Retinal pigment epithelial cell (primary cell): ENCODE measurements at places on chromosomes 3 and 15.
A peak's percentile ranks its signal among the peaks of the same experiment; 100 is the strongest.

- no peak for DNase-seq
Measured at GRCh38 chr3:134666466-134666865, 15.6 kb upstream of the KY start.

- no peak for DNase-seq
Measured at GRCh38 chr3:140903196-140903595, 38.4 kb upstream of the SLC25A36 start.

DNA sequence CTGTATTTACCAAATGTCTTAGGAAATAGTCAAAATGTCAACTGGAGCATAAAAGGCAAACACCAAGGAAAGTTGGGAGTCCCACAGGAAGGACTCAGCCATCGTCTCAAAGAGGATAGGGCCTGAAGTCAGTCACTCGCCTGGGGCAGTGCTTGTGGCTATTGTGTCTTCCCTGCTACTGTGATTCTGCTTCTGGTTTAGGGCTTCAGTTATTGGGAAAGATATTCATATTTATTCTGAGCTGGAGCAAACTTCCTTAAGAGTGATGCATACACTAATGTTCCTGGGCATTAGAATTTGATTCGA lies 118.1 kb downstream of the EDEM1 start:
- DNase-seq: no peak

DNA sequence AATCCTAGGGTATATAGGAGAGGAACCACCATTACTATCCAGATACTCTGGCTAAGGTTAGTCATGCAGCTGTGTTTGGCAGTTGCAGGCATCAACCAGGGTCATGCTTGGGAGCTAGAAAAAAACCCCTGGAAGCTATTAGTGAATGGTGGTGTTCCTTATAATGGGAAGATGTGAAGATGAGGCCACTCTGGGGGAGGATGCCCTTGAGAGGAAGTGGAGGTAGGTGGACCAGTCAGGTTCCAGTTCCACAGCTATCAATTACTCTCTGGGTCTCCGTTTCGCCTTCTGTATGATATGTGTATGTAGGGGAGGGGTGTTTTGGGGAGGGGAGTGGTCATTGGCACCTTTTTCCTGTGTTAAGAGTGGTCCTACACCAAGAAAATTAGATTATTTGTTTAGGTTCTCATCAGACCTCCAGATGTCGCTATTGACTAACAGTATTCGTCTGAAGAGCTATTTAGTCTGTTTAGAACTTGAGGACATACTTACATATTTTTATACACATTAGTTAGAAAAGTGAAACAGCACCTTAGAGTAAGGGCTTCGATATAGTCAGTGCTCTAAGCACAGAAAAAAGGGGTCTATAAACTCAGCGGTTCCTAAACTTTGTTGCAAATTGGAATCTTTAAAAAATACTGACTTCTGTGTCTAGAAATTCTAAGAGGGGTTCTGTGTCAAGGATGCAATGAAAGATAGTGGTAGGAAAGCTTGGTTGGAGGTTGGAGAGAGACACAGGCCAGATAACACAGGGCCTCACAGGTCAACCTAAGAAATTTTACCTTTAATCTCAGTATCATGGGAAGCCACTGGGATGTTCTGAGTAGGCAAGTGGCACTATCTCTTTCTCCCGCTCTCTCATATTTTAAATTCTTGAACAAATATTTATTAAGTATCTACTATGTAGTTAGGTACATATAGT lies 9.1 kb upstream of the HPS3 start:
- peak; percentile 28 for DNase-seq

DNA sequence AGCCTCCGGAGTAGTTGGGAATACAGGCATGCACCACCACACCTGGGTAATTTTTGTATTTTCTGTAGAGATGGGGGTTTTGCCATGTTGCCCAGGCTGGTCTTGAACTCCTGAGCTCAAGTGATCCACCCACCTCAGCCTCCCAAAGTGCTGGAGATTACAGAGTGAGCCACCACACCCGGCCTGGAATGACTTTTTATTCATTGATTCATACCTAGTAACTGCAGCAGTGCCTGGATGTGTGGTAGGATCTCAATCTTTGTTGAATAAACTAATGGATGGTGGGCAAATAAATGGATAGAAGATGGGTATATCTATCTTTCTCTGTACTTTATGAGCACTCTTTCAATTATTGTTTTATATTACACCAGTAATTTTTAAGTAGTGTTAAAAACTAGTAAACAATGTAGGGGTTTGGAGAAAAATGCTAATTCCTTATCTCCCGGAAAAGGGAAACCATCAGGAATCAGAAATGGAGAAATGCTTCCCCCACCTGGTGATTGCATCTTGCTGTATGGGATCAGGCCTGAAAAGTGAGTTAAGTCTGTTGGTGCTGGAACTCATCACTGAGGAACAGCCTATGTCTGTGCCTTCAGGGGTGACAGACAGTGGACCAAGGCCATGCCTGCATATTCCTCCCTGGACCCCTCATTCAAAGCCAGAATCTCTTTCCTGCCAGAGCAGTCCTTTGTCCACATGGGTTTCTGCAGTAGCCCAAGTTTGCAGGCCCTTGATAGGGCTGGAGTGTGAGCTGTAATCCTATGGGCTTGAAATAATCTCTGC lies 161.0 kb upstream of the CTDSPL start:
- no peak for DNase-seq

DNA sequence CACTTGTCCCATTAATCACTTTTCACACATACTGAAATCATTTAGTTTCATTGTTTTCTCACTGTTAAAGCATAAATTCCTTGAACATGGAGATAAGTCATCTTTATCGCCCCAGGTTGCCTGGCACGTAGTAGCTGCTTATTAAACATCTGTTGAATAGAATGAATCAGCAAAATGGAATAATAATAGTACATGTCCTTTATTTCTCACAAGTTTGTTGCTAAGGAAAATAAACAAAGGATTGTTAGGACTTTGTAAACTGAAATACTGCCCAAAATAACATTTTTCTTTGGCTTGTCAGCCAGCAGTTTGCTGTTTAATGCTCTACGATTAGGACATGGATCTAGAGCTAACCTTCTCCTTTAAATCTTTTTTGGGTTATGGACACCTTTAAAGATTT lies 17.9 kb downstream of the SLC35A5 start:
- DNase-seq: no peak

- DNase-seq: no peak
Measured at GRCh38 chr3:160671231-160671630, 5.7 kb upstream of the ARL14 start.

GRCh38 chr3:101120039-101120438 lies 126.8 kb upstream of the ABI3BP start:
- DNase-seq: no peak

DNA sequence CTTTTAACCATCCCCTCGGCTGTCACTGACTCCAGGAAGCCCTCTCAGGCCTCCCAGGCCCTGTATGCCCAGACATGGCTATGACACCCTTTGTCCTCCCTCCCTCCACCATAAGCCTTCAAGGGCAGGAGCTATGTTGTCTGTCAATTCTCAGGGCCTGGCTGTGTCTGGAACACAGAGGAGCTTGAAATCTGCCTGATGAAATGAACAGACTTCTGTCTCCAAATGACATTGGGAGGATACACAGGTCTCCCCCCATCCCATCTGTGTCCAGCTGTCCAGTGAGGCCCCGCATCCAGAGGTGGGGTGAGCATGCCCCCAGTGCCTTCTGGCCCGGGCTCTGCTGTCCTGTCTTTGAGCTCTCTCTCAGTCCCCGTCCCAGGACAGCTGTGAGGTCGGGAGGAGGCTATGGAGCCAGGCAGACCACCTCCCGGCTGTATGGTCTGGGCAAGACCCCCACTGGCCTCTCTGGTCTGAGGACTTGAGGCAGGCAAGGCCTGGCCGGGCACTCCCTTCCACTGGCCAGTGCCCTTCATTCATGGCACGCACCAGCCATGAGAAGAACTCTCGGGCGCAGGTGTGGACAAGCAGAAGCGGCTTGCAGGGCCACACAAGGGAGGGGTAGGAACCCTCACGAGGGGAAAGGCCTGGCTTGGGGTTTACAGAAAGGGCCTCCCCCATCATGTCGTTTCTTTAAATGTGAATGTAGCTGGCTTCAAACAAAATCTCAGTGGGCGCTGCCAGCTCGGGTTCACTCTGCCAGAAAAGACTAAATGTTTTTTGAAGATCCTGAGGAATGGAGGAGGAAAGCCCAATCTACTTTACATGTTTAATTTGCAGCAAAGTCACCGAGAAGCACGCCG lies 38.9 kb downstream of the PCSK6 start:
- no peak for DNase-seq

DNA sequence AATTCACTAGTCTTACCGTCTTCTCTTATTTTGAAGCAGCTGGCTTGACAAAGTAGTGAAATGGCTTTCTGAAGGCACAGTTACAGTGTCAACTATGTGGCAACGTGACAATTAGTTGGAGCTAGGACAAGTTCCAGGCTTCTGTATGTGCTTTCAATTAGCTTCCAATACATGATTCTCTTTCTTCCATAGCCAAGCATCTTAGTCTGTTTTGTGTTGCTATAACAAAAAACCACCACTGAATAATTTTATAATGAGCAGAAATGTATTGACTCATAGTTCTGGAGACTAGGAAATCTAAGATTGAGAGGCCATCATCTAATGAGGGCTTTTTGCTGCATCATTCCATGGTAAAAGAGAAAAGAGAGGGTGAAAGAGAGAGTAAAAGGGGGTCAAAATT lies 365.1 kb upstream of the PLSCR5 start:
- DNase-seq: no peak

DNA sequence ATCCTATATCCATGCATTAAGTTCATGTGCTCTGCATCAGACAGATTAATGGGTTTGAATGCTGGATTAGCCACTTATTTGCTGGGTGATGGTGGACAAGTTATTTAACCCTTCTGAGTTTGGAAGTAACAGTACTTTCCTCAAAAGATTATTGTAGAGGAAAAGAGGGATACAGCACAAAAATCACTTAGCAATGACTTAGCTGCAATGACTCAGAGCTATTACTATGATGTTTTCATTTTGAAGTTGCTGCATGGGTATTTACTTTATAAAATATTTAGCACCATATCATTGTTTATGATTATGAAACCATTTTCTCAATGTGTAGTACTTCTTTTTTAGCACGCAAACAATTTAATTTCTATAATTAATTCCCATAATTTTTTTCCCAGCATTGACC lies 248.4 kb downstream of the MYRIP start:
- DNase-seq: no peak

GRCh38 chr3:88403319-88403718 lies 253.6 kb downstream of the C3orf38 start:
- DNase-seq: no peak

GRCh38 chr15:99435877-99436541 lies 129.8 kb upstream of the MEF2A start:
- no peak for DNase-seq

DNA sequence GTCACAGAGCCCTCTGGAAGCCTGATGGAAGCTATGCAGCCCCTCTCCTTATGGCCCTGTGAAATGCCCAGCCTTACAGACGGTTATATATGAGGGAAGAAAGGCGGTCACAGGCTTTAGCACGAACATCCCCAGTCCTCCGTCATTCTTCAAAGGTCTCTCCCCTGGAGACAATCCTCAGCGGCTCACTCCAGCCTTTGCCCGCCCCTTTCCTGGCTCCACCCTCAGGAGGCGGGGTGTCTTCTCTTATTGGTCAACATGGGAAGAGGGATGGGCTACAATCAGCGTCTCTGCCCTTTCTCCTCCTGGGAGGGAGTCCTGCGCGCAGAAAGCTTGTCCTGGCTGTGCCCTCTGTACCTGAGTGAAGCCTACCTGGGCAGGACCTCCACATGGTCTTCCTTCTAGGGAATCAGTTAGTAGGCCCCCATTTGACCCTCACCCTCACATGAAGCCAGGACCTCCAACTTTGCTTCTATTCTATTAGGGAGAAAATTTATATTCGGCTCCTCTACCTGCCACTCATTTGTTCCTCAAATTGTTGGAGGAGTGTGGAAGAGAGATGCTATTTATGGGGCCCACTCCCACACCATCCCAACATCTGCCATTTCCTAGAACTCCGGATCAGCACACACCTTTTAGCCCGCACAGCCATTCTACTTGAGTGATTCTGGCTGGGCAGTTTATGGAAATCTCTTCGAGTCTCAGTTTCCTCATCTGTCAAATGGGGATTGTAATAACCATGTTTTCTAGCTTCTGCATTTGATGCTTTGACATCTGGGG lies 112.9 kb upstream of the SLC6A11 start:
- no peak for DNase-seq

GRCh38 chr3:115961380-115961779 lies 338.1 kb downstream of the GAP43 start:
- DNase-seq: no peak

DNA sequence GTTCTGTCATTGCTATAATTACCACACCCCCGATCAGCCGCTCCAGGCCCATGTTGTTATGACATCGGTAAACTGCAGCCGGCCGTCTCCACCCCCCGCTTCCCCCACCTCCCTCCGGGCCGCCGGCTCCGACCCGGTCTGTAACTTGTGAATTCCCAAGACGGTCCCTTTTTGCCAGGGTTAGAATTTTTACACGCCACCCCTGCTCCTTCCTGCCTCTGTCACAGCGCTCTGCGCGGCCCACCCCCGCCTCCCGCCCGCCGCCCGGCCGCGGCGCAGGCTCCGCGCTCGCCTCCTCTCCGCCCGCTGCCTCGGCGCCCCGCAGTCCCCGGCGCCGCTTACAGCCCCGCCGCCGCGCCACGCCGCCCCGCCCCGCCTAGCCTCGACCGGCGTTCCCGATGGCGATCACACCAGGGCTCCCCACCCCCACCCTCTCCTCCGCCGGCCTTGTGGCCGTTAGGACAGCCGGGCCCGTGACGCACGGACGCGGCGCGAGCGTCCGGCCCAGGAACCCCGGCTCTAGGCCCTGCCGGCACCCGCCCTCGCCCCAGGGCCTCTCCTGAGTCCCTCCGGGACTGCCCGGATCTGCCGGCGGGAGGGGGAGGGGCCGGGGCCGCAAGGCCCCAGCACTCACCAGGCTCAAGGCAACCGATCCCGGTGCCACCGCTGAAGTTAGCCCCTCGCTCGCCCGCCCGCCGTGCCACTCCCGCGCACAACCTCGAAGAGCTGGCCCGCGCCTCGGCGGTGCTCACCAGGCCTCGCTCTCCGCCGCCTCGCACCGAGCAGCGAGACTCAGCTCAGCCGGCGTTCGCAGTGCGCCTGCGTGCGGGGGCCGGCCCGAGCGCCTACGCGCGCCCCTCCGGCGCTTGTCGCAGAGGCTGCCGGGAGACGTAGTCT lies at the start of gene KPNA1:
KPNA1 (minus strand) TSS at position 817 of the 897 bp plus-strand sequence. CDS start 18,374 bp downstream, outside the sequence.
- DNase-seq: peak; percentile 51

- no peak for DNase-seq
Measured at GRCh38 chr3:167919590-167919989, 176.1 kb downstream of the GOLIM4 start.

GRCh38 chr3:73379465-73379864 lies 245.3 kb downstream of the PDZRN3 start:
- DNase-seq: no peak

- no peak for DNase-seq
Measured at GRCh38 chr3:52317208-52318000, 1.3 kb downstream of the DNAH1 start.

GRCh38 chr3:79954756-79955155 lies 187.0 kb upstream of the ROBO1 start:
- no peak for DNase-seq

DNA sequence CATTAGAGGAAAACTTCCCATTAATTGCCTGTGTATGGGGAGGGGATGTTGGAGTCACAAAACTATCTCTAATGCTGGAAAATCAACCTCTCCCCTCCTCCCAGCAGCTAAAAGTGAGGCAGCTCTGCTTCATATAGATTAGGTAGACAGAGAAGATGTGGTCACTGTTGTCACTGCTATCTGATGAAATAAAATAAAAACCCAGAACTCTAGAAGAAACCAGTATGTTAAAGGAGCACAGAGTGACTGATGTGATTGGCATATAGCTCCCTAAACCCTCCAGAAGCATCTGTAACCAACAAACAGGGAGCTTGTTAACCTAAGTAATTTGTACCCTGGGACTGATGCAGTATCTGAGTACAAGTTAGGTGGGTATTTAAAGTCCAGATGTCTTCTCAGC lies 211.9 kb upstream of the TRIM42 start:
- no peak for DNase-seq
